Subcutaneous adipose tissue (tissue), 4 donors: ENCODE measurements at places on chromosomes 2 and 18. TPM values are rescaled to one million over a fixed set of nuclear protein-coding genes. Genes with fewer than 3 reads are reported as not detected.

COLEC12 gene
- 44.5 TPM for total RNA-seq

RNF144A gene
- total RNA-seq = 12.2 TPM

SGO2 gene
- total RNA-seq = 3.5 TPM

CRYBA2 gene
- total RNA-seq = not detected

ARHGAP15 gene
- 15.4 TPM for total RNA-seq

MEIS1 gene
- total RNA-seq = 17.4 TPM

FAM237A gene
- total RNA-seq = not detected

PFN4 gene
- not detected for total RNA-seq

ACSL3 gene
- 40.1 TPM for total RNA-seq

ITM2C gene
- total RNA-seq = 22.2 TPM
